ENCODE measurements at places on chromosomes 3 and 15.

DNA sequence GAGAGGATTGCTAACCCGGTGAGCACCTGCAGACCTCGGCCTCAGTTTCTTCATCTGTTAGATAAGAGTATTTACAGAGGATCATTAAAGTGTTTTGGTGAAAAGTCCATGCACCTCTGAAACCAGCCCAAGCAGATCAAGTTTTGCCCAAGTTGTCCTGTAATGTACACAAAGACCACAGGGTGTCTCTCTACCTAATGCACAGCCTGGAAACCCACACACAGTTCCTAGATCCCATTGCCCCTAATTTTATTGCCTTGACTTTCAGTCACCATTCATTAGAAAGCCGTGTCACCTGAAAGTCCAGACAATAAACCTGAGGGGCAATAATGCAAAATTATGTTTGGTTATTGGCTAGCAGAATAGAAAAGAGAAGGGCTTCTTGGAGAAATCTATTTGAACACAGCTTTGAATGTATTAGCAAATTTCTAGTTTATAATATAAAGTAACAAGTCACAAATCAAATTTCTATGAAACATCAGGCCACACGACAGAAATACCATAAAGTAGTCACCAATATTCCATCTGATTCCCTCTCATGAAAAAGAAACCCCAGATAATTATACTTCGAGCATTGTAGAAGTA, 161.3 kb upstream of the SLC2A2 start:
- peak; percentile 69 for DNase-seq

GRCh38 chr3:49747792-49748480, 24.2 kb upstream of the GMPPB start:
- DNase-seq, result peak; percentile 82

DNA sequence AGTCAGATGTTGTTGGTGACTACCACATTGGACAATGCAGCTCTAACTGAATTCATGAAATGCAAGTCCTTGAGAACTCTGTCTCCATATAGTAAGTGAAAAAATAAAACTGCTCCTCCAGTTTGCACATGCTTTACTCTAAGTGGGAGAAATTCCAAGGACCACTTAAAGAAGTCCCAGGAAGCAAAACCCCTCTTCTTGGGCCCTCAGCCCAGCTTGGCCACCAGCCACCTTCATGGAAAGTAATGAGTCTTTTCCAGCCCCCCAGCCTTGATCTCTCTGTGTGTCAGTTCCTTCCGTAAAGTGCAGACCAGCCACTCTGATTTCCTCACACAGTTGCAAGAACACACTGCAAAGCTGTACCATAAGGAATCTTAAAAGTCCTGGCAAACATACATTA, 34.5 kb downstream of the DAPK2 start:
- DNase-seq, result peak; percentile 20

- DNase-seq, result peak; percentile 48
These were observed 30.4 kb downstream of the ZNF662 start for GRCh38 chr3:42936157-42936981.

DNA sequence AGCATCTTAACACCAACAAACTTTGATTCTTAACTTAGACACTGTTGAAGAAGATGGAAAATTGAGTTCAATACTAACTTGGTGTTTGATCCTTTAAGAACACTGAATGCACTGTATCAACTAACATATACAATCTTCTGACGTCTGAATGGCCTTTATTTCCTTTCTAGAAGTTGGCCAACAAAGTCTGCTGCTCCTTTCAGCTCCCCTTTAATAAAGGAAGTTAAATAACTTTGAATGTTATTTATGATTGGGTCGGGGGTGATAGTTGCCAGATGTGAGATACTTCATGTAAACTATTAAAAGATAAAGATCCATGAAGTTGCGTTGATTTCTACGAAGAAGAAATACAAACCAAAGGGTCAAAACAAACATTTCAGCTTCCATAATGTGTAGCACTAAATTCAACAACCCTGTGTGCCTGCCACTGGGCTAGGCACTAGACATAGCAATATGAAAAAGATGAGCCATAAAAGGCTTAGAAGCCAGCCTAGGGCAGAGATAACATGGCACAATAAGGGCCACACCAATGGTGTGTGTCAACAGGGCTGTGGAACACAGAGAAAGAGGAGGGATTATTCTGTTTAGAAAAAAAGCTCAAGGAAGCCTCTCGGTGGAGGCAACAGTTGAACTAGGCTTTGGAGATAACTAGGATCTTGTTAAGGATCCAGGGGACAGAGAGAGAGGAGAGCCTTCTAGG, 337.8 kb downstream of the MECOM start:
- DNase-seq, result no peak

DNA sequence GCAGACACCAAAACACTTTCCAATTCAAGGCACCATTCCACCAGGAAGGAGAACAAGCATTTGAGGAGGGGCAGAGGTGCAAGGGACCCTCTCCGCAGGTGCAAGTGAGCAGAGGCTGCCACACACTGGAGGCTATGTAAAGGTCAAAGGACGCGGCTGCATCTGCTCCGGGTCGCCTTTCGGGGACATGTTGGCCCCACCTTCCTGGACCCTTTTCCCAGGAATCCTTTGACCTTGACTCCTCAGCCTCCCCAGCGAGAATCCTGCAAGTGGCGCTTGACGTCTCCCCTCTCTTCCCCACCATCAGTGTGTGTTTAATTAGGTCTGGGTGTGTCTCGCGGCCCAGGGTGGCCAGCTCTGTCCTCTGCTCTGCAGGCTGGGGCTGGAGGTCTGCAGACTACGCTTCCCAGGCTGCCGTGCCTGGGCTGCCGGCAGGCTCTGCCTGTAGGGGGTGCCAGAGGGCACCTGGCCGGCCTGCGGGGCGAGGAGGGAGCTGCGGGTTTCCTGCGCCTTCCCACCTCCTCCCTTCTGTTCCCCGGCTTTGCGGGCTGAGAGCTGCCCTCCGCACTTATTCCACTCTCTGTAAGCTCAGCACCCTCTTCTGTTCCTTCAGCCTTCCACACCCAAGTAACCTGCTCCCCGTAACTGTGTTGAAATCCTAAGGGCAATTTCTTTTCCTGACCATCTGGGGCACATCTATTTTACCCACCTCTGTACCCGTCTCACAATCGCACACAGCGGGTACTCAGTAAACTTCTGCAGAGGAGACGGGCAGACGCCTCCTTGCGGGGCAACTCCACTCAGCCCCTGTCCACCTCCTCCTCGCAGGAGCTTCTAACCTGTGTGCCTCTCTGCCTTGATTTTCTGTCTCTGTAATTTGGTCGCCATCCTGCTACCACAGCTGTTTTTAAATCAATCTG, 129.8 kb downstream of the NSMCE3 start:
- peak; percentile 63 for DNase-seq

DNA sequence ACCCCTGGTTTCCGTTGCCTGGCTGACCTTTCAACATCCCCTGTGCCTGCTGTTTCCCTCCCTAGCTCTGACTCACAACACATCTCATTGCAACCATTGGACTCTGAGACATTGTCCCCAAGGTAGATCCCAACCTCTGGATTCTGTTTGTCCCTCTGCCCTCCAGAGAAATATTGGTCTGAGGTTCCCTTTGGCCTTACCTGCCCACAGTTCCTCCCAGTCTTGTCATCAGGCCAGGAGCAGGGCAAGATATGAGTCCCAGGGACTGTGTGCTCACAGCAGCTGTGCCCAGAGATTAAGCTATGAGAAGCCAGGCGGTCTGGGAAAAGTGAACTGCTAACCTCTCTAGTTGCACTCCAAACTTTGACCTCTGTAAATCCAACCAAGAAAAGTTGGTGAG, 168.2 kb upstream of the NR2F2 start:
- DNase-seq, result no peak

DNA sequence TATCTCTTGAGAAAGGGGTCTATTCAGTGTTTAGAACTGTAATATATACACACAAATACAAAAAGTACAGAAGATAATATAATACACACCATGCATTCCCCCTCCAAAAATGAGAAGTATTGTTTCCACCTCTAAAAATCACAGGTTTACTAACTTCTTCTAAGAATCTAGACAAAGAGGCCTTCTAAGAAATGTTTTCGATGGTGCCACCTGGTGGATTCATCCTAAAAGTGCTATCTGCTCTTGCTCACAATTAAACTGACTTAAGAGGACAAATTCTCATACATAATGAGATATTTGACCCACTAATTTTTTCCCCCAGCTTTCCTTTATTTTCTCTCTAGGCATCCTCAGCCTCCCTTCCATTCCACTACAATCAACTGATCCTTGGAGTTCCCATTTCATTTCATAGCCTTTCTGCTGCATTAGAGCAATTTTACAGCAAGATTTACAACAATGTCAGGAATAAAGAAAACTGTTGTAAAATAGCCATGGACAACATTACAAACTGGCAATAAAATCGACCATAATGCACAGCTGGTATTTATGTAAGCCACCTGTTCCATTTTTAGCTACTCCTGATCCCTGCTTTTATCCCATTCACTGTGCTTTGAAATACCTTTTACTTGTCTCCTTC, 124.6 kb downstream of the ARRDC4 start:
- DNase-seq, result peak; percentile 87

GRCh38 chr3:149216193-149216869, 5.3 kb downstream of the CP start:
- DNase-seq, result peak; percentile 43

- DNase-seq, result no peak
These were observed 85.9 kb downstream of the FEZF2 start for GRCh38 chr3:62287392-62287927.

DNA sequence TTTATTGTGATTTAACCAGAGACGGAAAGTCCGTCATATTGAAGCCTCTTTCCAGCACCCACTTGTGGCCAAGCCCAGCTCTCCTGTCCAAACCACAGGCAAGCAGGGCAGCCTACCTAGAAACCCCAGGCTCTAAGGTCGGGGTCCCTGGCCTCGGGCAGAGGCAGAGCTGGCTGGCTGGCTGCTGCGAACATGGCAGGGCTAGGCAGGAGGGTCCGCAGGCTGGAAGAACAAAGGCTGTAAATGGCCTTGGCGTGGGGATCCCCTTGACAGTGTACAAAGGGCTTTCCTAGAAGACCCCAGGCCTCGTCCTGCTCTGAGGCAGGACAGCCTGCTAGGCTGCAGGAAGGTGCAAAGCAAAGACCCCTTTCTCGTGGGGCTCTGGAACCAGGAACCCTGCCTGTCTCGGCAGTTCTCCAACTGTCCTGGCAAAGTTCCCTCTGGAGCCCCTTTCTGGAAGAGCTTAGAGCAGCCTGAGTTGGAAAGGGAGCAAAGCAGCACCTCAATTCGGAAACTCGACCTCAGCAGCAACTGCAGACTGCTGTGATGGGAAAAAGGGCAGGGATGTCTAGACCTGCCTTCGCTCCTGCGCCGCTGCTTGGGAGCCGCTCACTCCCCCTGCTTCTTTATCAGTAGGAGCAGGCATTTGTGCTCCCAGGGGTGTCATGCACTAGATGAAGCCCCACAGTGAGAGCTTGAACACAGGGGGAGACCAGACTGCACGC, 8.5 kb downstream of the CALML4 start:
- DNase-seq, result no peak
